DMS 273 treated with DMSO at 0.1 percent for 48 hours (cell line): ENCODE measurements at places on chromosomes 7 and 10.

DNA sequence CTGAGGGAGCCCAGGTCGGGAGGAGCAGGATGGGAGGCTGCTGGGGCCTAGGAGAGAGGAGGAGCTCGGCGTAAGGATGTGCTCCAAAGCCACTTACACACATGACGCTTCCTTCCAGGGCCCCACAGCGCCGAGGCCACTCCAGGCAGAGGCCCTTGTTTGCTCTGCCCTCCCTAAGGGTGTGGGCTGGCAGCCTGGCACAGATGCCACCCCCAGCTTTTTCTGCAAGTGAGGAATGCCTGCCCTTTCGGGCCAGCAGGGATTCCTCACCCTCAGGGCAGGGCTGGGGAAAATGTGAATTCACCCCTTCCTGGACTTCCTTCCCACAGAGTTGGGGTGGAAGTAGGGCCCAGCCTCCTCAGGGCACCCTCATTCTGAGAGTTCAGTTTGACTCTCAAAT is 5.6 kb upstream of the AQP1 start:
- no peak for DNase-seq

GRCh38 chr7:12731775-12732174 is 44.3 kb downstream of the ARL4A start:
- DNase-seq, result no peak

DNA sequence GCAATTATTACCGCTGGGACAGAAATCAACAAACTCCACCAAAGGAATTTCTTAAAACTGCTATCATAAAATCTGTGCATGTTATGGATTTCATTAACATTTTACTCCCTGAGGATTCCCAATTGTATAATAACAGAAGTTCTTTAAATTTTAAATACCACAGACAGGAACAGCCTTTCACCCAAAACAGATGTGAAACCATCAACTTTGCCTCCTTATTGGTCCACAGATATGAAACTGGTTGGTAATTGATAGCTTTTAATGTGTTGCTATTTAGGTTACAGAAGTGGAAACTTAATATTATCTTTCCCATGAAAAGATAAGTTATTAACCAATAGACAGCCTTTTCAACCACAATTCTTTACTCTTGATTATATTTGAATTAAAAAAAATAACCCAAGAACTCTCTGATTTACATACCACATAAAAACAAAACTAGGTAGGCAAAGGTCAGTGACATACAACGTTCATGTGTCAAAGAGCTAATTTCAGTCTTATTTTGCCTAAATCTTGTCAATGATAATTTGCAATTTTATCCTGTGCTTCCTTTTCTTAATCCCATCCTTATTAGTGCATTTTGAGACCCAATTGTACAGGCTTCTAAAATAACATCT is 90.0 kb downstream of the NRP1 start:
- no peak for DNase-seq

GRCh38 chr7:30852744-30853288 is 58.8 kb upstream of the AQP1 start:
- no peak for DNase-seq

GRCh38 chr7:125059861-125060456 is 130.3 kb upstream of the POT1 start:
- DNase-seq, result peak; percentile 30

DNA sequence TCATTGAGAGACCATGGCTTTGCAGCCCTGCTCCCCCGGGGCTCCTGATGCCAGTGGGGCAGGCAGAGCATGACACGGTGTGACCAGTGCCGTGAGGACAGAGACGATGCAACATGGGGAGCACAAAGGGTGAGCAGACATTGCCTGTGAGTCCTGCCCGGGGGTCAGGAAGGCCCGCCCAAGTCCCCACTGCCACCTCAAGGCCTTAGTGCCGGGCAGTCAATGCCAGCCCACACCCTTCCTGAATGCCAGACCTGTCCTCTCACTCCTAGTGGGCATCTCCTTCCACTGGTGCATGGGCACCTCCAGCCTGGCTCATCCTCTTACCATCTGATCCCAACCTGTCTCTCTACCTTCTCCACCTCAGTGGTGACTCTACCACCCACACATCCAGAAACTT is 157.9 kb upstream of the ZMIZ1 start:
- DNase-seq, result no peak

- peak; percentile 86 for DNase-seq
Observed at GRCh38 chr7:101386558-101387231, 24.0 kb downstream of the COL26A1 start.

GRCh38 chr7:98088109-98088508 is 18.6 kb upstream of the LMTK2 start:
- DNase-seq, result no peak

DNA sequence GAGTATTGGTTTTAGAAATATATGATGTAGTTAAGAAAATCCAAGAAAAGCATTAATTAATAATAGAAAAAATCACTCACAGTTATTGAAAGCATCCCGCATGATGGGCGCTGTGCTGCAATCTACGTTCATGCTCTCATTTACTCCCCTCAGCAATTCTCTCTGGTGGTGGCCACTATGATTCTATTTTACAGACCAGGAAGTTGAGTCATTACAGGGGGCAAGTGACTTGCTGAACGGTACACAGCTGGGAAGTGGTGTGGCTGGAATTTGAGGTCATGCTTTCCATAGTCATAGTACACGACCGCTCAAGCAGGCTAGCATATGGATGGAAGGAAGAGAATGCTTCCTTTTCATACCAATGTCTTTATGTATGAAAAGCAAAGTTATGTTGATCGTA is 117.4 kb downstream of the TES start:
- DNase-seq, result no peak

DNA sequence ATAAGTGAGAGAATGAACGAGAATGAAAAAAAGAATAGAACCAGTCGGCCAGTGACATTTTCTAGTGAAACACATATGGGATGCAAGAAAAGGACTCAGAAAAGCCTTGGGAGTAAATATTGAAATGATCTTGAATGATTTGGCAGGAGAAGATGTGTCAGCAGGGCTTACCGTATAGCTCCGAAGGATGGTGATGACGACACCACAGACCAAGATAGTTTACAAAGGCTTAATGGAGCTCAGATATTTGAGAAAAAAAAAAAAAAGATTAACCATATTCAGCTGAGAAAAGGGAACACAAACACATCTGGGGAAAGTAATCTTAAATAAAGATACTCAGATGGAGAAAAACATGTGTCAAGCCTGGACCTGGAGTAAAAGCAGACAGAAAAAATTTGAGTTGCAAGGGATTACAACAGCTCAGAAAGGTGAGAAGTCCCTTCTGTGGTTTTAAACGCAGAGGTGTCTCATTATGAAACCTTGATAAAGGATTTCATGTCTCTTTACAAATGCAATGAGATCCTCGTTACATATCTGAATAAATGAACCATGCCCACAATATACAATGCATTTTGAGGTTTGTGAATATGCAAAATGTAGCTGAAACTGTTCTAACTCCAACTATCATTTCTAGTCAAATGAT is 36.0 kb downstream of the DNAJB9 start:
- no peak for DNase-seq

DNA sequence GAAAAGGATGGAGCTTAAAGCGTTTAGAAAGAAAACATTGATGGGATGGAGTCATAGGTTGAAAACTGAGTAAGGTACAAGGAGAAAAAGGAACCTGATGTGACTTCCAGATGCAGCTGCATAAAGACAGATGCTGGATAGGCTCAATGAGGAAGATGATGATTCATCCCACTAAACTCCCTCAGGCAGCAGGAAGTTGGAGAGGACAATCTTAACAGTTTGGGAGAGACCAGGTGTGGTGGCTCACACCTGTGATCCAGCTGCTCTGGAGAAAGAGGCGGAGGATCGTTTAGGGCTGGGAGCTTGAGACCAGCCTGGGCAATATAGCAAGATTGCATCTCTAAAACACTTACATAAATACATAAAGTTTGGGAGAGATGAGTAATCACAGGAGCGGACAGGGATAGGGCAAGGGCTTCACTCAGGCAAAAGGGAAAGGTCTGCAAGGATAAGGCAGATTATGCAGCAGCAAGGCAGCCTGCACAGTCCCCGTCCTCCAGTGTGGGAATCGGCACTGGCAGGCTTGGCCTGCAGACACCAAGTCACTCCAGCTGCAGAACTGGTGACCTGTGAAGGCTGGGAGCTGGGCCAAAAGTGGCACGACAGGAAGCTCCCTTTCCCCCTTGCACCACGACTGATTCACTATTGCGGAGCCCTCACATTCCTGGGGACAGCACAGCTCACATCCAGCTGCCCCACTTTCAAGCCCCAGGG is 438.5 kb downstream of the GRID1 start:
- DNase-seq, result no peak

GRCh38 chr10:88538048-88538447 is 45.1 kb downstream of the RNLS start:
- DNase-seq, result no peak

- peak; percentile 20 for DNase-seq
Observed at GRCh38 chr10:118635674-118636402, 40.4 kb upstream of the PRLHR start.

GRCh38 chr7:30905078-30906012 is 6.3 kb upstream of the AQP1 start:
- DNase-seq, result no peak

- no peak for DNase-seq
Observed at GRCh38 chr7:43942997-43943396, 16.8 kb downstream of the UBE2D4 start.

DNA sequence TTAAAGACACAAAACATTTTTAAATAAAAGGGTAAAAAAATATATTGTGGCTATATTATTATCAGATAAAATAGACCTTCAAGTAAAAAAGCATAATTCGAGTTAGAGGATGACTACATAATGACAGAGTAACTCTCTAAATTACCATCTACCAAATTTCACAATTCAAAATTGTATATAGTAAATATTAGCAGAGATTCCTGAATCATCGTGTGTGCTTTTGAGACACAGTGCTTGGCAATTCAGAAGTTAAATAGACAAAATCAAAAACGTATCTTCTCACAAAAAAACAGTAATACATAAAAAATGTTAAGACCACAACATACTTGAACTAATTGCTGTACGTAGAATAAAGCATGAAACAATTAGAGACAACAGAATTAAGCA is 110.4 kb downstream of the AHR start:
- no peak for DNase-seq

- no peak for DNase-seq
Observed at GRCh38 chr7:120131096-120131839, 141.7 kb upstream of the KCND2 start.

DNA sequence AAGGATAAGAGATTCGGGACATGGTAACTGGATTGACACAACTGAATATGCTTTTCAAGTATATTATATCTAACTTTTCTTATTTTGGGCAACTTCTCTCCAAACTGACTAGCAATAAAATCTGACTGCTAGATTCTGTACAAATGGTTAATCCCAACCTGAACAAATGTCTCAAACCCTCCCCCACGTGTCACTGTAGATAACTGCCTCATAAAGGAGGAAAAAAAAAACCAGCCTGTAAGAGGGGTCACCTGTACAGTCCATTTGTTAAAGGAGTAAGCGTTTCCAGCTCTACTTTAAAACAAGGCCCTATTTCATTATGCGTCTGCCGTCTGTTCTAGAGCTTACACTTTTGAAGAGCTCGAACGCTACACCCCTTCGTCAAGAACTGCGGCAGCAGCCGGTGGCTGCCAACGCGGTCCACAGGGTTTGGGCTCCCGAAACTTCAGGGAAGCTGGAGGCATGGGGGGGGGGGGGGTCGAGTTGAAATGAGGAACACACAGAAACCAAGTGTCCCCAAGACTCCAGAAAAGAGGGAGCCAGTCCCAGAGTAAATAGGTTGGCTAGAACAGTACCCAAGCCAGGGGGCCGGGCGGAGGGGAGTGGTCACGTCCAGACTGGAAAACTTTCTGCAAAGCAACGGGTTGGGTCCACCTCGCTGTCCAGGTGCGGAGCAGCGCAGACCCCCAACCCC is 492 bp downstream of the COG5 start:
- DNase-seq, result no peak

- no peak for DNase-seq
Observed at GRCh38 chr7:123201901-123202300, 2.1 kb upstream of the SLC13A1 start.

- no peak for DNase-seq
Observed at GRCh38 chr10:34280599-34281374, 534.3 kb downstream of the PARD3 start.

DNA sequence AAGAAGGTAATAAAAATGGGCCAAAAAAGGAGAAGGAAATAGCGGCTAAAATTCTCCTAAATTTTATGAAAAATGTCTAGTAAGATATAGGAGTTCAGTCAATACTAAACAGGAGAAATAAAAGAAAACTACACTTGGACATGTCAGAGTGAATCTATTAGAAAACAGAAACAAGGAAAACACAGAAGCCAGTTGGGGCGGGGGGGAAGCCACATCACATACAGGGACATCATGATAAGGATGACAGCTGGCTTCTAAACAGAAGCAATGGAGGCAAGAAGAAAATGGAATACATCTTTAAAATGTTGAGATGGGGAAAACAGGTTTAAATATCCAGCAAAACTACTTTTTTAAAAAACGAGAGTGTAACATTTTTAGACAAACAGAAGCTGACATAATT is 77.8 kb downstream of the CUBN start:
- no peak for DNase-seq

DNA sequence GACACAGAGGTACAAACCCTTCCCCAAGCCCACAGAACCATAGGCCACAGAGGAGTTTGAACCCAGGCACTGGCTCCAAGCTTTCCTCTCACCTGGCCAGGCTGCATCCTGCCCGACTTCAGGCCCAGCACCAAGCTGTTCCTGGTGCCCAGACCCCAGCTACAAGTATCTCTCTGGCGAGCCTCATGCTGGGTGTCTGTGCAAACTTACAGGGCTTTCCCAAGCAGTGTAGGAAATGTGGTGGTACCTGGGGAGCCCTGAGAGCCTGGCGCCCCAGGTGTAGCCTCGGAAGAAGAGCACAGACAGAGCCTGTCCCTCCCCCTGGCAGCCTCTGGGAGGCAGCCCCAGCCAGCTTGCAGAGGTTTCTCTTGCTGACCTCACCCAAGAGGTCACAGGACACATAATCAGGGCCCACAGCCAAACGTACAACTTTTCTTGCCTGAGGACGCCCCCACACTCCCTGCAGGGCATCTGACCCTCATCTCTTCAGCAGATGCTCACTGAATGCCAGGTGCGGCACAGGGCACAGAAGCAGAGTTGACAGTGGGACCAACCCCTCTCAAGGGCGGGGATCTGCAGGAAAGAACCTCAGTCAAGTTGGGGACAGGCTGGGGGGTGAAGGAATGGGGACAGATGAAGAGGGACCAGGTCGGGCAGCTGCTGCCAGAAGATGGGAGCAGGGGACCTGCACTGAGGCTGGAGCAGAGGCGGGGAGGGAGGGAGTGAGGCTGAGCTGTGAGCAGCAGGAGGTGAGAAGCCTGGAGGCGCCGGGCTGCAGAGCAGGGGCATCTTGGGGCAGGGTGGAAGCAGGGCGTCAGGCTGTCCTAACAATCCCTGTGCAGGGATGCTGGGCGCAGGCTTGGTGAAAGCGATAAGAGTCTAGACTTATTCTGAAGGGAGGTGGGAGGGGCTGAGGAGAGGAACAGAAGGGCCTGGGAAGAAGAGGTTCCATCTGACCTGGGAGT is 16.3 kb upstream of the MYL7 start:
- DNase-seq, result peak; percentile 97
